ENCODE measurements at places on chromosomes 16 and 17.

DNA sequence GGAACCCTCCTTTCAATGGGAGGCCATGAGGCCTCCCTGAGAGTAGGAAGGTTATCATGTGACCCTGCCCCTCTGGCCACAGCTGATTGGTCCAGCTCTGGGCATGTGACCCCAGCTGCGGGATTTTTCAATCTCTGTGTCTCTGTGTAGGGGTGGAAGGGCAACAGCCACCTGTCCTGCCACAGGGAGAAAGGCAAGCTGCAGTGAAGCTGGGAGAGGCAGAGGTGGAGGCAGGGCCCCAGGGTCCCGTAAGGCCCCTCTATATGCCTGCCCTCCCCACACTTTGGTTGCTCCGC lies 10.9 kb downstream of the DNAAF8 start:
- DNase-seq, result no peak

- DNase-seq, result no peak
Measured at GRCh38 chr17:49552070-49552751, 23.5 kb upstream of the NXPH3 start.

GRCh38 chr16:88368994-88369393 lies 13.8 kb upstream of the ZNF469 start:
- DNase-seq, result no peak

GRCh38 chr17:67574658-67575293 lies 143.0 kb upstream of the NOL11 start:
- DNase-seq, result no peak

DNA sequence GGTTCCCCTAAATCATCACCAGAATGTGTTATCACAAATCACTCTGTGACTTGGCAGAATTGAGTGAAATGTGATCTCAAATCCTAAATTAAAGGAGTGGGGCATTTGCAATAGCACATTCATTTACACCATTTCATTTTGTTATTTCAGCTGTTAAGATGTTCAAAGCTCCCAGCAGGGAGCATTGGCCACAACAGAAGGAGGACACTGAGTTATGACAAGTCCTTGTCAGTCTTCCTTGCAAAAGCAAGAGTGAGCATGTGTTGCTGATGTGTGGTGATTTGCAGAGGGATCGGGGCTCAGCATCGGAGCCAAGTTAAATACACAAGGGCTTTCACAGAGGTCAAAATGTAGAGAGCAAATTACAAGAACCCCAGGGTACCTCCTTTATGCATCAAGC lies 372.2 kb upstream of the CDH5 start:
- DNase-seq, result no peak

All from NCI-H1092 (cell line).